Thyroid gland (tissue), 4 donors: ENCODE measurements at places on chromosomes 12 and 14. TPM values are rescaled to one million over a fixed set of nuclear protein-coding genes. Genes with fewer than 3 reads are reported as not detected.

Gene POLR3B
- total RNA-seq = 10.6 TPM

Gene INSM2
- total RNA-seq = not detected

Gene COPZ1
- 243 TPM for total RNA-seq

Gene LRTM2
- not detected for total RNA-seq

GRCh38 chr14:81161088-81161487 lies 59.7 kb downstream of the GTF2A1 start:
- no peak for DNase-seq
- no peak overlapping the region for H3K4me3 ChIP-seq
- H3K4me1 ChIP-seq = peaks cover 20% of the 10 kb centered on the region
- H3K27me3 ChIP-seq = no peaks in the 10 kb centered on the region
- H3K36me3 ChIP-seq = no peaks in the 10 kb centered on the region

DNA sequence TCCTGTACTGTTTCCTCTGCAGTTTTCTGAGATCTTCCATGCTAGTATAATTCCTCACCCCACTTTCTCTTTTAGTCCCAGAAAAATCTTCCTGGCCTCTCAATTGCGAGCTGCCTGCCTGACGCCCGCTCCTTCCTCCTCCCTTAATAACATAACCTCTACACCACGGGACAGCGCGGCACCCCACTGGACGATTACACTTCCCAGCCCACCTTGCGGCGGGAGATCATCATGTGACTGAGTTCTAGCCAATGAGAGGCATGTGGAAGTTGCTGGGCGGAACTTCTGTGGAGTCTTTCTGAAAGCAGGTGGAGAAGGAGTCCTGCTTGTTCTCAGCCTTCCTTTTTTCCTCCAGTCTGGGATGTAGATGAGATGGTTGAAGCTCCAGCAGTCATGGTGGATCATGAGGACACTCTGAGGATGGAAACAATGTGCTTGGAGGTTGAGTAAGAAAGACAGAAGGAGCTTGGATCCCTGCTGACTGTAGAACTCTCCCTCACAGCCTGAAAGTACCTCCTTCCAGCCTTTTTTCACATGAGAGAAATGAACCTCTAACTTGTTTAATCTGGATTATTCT lies 133.6 kb upstream of the VRK1 start:
- no peak overlapping the region for H3K4me3 ChIP-seq
- H3K4me1 ChIP-seq = no peaks in the 10 kb centered on the region
- no peak overlapping the region for H3K27ac ChIP-seq

- no peaks in the 10 kb centered on the region for H3K4me1 ChIP-seq
- H3K4me3 ChIP-seq = no peak overlapping the region
- no peak for DNase-seq
- no peak overlapping the region for H3K27ac ChIP-seq
- no peaks in the 10 kb centered on the region for H3K27me3 ChIP-seq
These were observed 98.0 kb upstream of the RTL1 start for GRCh38 chr14:101001311-101002069.

GRCh38 chr14:33475623-33476022 lies 475.3 kb downstream of the EGLN3 start:
- no peak overlapping the region for H3K4me3 ChIP-seq
- no peaks in the 10 kb centered on the region for H3K27me3 ChIP-seq
- peak; percentile 62 for DNase-seq
- peaks cover 6% of the 10 kb centered on the region for H3K4me1 ChIP-seq
- no peaks in the 10 kb centered on the region for H3K36me3 ChIP-seq

DNA sequence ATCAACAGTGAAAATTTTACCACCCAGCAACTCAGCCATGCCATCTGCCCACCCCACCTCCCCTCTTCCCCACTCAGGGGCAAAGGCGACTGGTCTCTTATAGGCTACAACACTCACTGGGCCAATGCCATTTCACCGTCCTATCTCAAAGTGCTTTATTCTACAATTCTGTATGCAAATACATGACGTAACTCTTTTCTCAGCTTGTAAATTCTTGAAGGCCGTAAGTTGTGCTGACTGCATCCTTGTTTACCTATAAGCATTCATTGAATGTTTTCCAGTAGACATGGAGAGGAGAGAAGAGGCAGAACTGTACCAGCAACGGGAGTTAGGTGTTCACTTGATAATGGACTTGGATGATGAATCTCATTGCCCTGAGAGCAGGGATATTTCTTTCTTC lies 15.6 kb downstream of the BCL2L14 start:
- no peaks in the 10 kb centered on the region for H3K4me1 ChIP-seq
- no peaks in the 10 kb centered on the region for H3K36me3 ChIP-seq
- DNase-seq = no peak
- H3K27ac ChIP-seq = no peak overlapping the region
- H3K4me3 ChIP-seq = no peak overlapping the region
- no peaks in the 10 kb centered on the region for H3K27me3 ChIP-seq

GRCh38 chr12:88558340-88558867 lies 21.9 kb downstream of the KITLG start:
- no peak for DNase-seq
- peaks cover 11% of the 10 kb centered on the region for H3K4me1 ChIP-seq
- H3K27ac ChIP-seq = no peak overlapping the region
- H3K4me3 ChIP-seq = no peak overlapping the region
- H3K27me3 ChIP-seq = no peaks in the 10 kb centered on the region

DNA sequence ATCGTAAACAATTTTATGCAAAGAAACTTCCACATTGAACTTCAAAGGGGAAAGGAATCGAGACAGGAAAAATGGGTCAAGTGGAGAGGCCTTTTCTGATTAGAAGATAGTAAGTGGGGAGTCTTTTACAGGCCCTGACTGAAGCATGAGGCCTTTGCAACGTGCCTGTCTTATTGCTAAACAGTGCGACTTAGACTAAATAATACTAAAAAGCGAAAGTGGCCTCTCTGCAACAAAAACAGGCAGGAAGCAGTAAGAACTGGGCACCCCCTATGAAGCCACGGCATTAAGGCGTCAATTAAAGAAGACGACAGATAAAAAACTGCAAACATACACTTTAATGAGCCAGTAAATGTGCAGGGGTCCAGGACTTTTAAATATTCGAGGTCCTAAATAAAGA lies 283.4 kb upstream of the GRIP1 start:
- no peak for DNase-seq
- no peak overlapping the region for H3K27ac ChIP-seq
- H3K4me3 ChIP-seq = no peak overlapping the region
- H3K27me3 ChIP-seq = no peaks in the 10 kb centered on the region

GRCh38 chr12:96359328-96359727 lies 40.9 kb downstream of the CDK17 start:
- no peaks in the 10 kb centered on the region for H3K27me3 ChIP-seq
- no peak for DNase-seq
- no peak overlapping the region for H3K27ac ChIP-seq
- H3K36me3 ChIP-seq = no peaks in the 10 kb centered on the region
- H3K4me3 ChIP-seq = no peak overlapping the region
